ENCODE measurements at places on chromosomes 4 and X. TPM values are rescaled to one million over a fixed set of nuclear protein-coding genes. Genes with fewer than 3 reads are reported as not detected.

- DNase-seq = no peak
These were observed 16.1 kb downstream of the MSMO1 start for GRCh38 chr4:165343353-165344191.

- peak; percentile 24 for DNase-seq
These were observed 290.7 kb upstream of the FAM241A start for GRCh38 chr4:111854494-111855087.

DNA sequence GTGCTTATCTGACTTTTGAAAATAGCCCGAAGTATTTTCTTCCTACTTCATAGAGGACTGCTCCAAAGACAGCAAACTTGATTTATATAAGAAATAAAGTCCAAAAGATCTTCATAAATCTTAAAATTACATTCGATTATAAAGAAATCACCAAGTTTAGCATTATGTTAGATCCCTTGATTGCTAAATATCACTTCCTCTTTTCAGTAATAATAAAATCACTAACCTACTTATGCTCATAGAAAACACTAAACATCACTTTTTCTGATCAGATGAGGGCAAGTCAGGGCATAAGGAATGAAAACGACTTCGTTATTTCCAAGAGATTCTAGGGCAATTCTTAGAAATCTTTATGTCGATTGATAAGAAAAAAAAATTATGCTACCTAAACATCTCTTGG lies 32.0 kb downstream of the DYNLT3 start:
- no peak for DNase-seq

DNA sequence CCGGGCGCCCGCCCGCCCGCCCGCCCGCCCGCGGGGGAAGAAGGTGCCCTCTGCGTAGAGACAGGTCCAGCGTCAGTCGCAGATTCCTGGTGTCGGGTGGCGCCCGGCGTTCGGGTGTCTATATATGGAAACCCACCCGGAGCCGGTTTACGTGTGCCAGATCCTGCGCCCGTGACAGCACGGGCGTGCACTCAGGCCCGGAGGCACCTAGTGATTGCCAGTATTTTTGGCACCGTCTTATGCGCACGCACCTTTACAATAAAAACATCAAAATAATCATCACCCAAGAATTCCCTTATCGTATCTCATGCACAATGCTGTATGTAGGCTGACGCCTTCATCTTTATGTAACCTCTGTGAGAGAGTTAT lies 519 bp downstream of the SLC25A4 start:
- DNase-seq = peak; percentile 54

DNA sequence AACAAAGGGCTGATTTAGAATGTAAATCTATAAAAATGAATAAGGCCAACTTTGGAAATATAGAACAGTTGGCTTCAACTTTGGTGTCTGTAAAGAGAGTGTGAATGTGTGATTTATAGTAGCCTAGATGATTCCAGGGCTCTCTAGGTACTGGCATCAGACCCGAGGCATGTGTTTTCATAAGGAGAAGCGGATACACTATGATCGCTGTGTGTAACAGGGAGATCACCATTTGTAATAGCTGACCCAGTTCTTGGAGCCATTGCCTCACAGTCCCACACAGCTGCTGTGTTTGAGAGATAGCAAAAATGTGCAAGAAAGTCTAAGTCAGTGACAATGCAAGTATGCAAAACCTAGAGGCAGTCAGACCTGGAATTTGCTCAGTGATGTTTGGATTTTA lies 135.1 kb downstream of the REPS2 start:
- no peak for DNase-seq

DNA sequence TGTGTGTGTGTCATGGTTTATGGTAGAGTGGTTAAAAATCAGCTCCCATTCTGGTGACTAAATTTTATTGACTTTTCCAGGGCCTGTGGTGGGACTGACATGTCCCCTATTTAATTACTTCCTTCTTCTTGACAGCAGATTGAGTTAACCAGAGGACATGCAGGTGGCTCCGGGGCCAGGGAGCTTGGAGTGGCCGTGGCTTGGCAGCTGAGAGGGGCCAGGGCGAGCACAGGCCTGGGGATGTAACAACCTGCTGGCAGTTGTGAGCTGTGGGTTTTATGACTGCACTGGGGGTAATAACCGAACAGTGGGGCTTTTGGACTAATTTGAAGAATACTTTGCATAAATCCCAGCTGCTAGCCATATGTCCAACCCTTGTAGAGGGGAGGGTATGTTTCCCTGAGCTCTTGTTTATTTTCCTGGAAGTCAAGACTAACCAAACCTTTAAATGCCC lies 186.0 kb downstream of the MID1IP1 start:
- peak; percentile 90 for DNase-seq

DNA sequence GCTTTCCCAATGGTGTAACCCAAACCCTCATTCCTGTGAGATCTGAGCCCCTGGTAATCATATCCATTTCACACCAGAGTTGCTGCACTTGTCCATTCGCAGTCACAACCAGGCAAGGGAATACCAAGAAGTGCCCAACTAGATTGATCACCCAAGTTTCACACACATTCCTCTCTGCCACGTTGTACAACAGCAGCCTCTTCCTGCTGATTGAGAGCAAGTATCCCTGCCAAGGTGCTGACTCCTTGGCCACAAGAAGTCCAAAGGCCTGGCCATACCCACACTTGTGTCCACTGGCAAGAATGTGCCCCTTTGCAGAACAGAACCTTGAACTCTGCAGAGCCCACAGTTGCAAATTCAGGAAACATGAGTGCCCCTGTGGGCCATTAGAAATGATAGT lies 6.5 kb upstream of the ACOT9 start:
- DNase-seq = no peak

- DNase-seq = no peak
These were observed 149.8 kb upstream of the TLL1 start for GRCh38 chr4:165723051-165723795.

- no peak for DNase-seq
These were observed 175.0 kb downstream of the PPP3CA start for GRCh38 chr4:101172369-101172768.

Gene ARSD
- 11.2 TPM for total RNA-seq

Gene CENPVL1
- not detected for total RNA-seq

Gene GLRB
- total RNA-seq = 11.1 TPM
